ENCODE measurements at places on chromosomes 16 and 17.

- peak; percentile 38 for DNase-seq
These were observed 20.5 kb downstream of the EFTUD2 start for GRCh38 chr17:44878627-44879221.

DNA sequence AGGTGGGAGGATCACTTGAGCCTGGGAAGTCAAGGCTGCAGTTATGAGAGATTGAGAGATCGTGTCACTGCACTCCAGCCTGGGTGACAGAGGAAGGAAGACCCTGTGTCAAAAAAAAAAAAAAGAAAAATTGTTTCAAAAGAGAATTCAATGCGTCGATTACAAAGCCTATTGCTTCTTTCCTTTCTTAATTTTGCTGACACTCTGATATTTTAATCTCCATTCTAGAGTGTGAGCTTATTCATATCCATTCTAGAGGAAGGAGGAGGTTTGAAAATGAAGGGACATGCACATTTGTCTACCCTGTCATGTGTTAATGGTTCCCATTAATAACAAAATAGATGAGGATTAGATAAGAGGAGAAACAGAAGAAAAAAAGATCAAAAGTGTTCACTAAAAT, 63.1 kb downstream of the PCTP start:
- DNase-seq: no peak

GRCh38 chr17:63286254-63286653, 159.9 kb downstream of the CYB561 start:
- DNase-seq: no peak

- DNase-seq: no peak
These were observed 6.6 kb upstream of the ZNF263 start for GRCh38 chr16:3276679-3277078.

DNA sequence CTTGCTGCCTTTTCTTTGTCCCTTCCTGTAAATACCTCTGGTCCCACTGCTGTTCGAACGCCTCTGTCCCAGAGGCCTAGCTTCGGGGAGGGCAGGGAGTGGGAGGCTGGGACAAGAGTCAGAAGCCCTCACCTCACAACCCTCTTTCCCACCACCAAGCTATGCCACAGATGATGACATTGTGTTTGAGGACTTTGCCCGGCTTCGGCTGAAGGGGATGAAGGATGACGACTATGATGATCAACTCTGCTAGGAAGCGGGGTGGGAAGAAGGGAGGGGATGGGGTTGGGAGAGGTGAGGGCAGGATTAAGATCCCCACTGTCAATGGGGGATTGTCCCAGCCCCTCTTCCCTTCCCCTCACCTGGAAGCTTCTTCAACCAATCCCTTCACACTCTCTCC, 10.4 kb downstream of the ARRB2 start:
- DNase-seq: no peak

GRCh38 chr16:81151648-81152310, 55.6 kb upstream of the GCSH start:
- no peak for DNase-seq

DNA sequence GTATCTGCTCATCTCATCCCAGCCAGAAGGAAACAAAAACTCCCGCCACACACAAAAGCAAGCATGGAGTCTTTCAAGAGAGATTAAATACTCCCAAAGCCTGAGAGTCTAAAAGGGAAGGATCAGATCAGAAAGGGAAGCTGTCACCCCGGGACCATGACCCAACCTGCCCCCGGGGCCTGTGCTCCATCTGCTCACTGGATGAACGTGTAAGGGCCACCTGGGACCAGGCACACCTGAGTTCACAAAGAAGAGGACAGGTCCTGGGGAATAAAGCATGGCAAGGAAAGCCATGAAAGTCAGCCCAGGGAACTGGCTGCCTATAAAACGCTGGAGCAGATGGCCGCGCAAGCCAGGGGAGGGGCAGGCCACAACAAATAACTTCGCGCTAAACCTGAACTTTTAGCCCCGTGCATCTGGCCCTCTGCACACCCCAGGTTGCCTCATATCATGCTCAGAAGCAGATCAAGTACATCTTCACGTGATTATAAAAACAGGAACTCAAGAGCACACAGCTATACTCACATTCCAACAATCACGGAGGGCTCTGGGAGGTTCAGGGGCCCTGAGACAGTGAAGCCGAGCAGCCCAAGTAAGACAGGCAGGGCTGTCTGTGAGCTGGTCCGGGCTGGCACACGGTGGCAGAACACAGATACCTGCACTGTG, 3.4 kb downstream of the TMEM11 start:
- no peak for DNase-seq

GRCh38 chr16:11181899-11182279, 74.1 kb downstream of the SOCS1 start:
- peak; percentile 61 for DNase-seq

DNA sequence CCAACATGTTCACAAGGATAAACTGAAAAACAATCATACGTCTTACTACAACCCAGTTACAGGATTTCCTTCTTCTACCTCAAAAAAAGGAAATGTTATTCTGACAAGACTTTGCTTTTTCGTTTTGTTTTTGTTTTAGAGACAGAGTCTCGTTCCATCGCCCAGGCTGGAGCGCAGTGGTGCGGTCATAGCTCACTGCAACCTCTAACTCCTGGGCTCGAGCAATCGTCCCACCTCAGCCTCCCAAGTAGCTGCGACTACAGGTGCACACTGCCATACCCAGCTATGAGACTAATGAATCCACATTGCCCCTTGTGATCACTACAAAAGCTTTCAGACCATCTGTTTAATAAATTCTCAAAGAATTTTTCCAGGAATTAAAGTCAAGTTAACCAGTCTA, 8.8 kb upstream of the TRIM37 start:
- no peak for DNase-seq

DNA sequence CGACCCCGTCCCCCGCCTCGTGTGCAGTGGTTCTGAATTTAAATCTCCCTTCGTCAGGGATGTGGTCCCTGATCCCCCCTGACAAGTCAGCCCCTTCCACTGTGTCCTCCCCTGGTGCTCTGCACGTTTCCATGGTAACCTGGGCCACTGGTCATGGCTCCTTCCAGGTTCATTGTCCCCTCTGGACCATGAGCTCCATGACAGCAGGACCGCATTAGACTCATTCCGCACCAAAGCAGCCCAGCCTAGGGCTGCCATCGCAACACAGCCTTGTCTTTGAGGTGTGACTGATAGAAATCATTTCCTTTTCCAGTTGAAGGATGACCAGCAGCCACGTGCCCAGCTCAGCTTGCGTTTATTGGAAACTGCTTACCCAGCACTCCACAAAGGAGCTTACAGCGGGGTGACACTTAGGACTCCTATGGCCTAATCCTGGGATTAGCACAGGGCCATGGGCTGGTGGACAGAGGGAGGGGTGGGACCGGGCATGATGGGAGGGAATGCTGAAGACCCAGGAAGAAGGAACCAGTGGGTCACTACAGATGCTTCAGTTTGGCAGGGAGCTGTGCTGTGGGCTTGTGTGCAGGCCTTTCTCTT, 7.6 kb downstream of the RCVRN start:
- no peak for DNase-seq

GRCh38 chr16:47965439-47965838, 190.4 kb downstream of the ABCC12 start:
- DNase-seq: peak; percentile 50

DNA sequence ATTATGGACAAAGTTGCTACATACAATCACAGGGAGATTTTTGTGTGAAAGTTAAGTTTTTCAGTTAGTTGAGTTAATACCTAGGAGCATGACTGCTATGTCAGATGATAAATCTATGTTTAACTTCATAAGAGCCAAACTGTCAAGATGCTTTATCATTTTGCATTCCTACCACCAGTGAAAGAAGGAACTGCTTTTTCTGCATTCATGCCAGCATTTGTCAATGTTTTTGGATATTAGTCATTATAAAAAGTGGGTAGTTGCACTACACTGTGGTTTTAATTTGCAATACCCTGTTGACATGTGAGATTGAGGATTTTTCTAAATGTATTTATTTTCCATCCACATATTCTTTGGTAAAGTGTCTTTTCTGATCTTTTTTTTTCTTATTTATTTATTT, 434.0 kb upstream of the MON1B start:
- no peak for DNase-seq

DNA sequence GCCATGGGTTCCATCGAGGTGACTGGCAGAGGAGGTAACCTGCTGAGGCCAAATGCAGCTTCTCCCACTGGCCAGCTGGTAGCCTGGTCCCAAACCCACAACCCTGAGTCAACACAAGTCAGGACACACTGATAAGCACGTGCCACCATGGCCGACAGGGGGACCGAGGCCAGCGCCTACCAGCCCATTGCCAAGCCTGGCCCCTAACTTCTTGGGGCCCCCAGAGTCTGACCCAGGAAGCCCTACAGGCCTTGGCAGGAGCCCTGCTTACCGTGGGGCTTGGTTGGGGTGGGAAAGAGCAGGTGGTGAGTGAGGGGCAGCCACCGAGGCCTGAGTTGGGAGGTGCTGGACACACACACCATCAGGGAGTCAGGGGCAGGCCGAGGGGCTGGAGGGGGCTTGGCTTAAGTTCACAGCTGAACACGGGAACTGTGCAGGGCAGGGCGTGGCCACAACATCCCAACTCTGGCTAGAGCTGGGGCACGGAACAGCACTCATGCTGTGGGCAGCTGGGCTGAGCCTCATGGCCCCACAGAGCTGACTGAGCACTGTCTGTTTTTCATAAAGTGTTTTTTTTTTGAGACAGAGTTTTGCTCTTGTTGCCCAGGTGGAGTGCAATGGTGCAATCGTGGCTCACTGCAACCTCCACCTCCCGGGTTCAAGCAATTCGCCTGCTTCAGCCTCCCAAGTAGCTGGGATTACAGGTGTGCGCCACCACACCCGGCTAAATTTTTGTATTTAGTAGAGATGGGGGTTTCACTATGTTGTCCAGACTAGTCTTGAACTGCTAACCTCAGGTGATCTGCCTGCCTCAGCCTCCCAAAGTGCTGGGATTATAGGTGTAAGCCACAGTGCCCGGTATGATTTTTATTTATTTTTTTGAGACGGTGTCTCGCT, 5.5 kb downstream of the MRPL28 start:
- DNase-seq: no peak

DNA sequence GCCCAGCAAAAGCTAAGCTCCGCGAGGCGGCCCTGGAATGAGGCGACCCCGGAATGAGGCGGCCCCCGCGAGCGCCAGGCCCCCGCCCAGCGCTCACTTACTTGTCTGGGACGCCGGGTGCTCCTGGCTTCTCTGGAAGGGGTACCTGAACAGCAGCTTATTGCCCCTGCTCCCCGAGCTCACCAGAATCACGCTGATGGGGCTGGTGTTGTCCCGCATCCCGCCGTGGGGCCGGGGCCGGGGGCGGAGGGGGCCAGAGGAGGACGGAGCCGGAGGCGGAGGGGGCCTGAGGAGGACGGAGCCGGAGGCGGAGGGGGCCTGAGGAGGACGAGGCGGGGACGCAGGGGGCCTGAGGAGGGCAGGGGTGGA, 440 bp downstream of the NPRL3 start:
- DNase-seq: no peak

GRCh38 chr16:1959269-1960039, at the start of gene NDUFB10:
Gene NDUFB10 (plus strand): TSS chr16:1959538. CDS start chr16:1959625, 87 bp downstream.
- DNase-seq: peak; percentile 87

- DNase-seq: peak; percentile 87
These were observed 78.9 kb downstream of the CMIP start for GRCh38 chr16:81523387-81524115.

DNA sequence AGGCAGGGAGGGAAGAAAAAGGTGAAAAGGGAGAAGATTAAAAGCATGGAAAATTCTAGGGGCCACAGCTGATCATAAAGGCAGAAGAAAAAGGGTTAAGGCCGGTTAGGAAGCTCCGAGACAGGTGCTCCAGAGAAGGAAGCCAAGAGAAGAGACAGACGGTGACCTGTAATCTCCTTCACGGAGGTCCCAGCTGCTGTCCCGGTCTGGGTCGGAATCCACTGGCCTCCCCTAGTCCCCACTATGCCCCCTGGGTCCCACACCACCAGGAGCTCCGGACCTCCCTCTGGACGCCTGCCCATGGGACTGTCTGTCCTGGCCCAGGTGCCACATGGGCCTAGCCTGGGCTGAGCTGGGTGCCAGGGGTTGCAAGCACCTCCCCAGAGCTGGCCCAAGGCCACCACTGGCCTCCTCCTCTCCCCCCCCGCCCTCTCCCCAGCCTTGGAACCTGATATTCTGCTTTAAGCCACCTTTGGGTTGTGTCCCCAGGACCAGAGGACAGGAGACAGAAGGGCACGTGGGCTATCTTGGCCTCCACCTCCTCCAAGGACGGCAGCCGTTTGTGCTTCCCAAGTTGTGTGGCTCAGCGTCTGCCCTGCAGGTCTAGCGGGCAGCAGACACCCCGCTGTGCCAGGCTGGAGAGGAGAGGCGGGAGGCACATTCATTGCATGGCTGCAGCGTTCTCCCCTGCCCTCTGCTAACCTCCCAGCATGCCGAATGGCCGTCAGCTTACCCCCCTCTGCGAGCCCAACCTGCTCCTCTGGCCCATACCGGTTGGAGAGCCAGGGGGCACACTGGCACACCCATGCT, 102.4 kb downstream of the ENGASE start:
- DNase-seq: no peak

DNA sequence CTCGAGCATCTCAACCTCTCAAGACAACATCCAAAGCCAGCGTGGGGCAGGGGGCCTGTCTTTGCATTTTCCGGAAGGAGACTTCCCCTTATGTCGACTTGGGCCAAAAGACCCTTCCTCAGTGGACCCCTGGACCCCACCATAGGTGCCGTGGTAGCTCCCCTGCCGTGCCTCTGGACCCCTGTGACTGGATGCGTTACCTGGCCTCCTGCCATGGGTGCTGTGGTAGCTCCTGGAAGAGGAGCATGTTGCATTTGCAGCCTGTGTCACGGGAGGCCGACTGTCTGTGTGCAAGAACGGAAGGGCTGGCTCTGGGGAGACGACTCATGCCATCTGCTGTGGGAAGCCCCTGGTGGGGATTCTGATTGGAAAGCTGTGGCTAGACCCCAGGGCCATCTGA, 130.1 kb downstream of the FOXL1 start:
- DNase-seq: no peak

Measured in IMR-90 (cell line).